ENCODE measurements at places on chromosomes 2 and 18. TPM values are rescaled to one million over a fixed set of nuclear protein-coding genes. Genes with fewer than 3 reads are reported as not detected.

- H3K4me3 ChIP-seq: no peak overlapping the region
- H3K27me3 ChIP-seq: no peaks in the 10 kb centered on the region
- DNase-seq: no peak
- H3K27ac ChIP-seq: no peak overlapping the region
- no peaks in the 10 kb centered on the region for H3K36me3 ChIP-seq
Observed at GRCh38 chr18:44569391-44570055, 111.2 kb upstream of the SETBP1 start.

DNA sequence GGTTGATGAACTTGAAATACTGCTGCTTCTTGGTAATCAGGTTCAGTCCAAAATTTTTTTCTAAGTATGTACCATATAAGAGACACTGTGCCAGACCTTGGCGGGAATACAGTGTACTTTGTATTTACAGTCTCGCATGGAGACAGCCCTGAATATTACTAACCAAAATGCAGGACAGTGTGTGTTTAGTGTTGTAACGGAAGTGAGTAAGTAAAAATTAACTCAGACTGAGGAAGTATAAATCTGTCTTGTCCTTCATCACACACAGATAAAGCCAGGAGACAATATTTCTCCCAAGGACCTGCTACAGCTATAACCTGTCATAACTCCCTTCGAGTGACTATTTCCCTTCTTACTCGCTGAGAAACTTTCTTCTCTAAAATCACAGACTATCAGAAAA, 76.9 kb downstream of the ACTR3 start:
- no peak overlapping the region for H3K27ac ChIP-seq
- H3K36me3 ChIP-seq: no peaks in the 10 kb centered on the region

DNA sequence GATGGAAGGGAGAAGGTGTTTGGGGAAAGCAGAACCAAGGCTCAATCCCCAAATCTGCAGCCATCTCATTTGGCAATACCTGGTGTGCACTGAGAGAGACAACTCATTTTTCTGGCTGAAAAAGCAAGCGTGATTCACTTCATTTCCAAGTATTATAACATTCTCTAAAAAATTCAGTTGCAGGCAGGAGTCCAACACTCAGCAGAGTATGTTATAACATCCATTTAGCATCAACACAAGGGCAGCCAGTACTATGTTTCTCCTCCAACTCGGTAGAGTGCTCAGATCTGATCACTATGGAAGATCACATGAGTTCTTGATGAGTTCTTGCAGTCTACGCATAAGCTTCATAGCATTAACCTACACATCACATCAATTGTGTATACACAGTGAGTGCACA, 99.4 kb upstream of the PID1 start:
- no peak overlapping the region for H3K4me3 ChIP-seq
- no peak for DNase-seq
- no peaks in the 10 kb centered on the region for H3K36me3 ChIP-seq
- no peaks in the 10 kb centered on the region for H3K27me3 ChIP-seq
- H3K27ac ChIP-seq: no peak overlapping the region

DNA sequence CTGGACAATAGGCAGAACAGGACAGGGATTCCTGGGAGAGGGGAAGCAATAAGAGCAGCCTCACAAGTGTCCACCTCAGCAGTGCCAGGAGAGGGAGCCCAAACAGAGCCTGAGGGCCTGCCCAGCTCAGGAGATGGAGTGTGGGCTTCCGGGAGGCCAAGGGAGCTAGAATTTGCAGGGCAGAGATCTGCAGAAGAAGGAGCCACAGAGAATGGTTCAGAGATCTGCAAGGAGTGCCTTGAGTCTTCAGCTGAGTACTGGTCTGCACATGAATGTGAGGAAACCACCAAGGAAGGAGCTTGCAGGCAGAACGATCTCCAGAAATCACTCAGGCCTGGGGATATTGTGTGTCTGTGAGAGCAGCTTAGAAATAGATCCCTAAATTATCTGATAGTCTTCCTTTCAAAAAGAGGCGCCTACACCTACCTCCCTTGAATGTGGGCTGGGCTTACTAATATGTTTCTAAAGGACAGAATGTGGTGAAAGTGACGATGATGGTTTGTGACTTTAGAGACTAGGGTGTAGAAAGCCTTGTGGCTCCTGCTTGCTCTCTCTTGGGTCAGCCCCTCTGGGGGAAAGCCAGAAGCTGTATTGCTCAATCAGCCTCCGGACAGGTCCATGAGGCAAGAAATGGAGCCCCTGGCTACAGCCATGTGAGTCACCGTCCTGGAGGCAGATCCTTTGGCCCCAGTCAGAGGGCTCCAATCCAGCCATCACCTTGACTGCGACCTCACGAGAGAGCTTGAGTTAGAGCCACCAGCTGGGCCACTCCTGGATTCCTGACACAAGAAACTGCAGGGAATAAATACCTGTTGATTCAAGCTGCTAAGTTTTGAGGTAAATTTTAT, 7.6 kb upstream of the LPIN1 start:
- peaks cover 40% of the 10 kb centered on the region for H3K4me1 ChIP-seq
- peak; percentile 75 for DNase-seq
- H3K27ac ChIP-seq: peak overlapping the region; percentile 36
- H3K27me3 ChIP-seq: no peaks in the 10 kb centered on the region

Gene BCL11A
- total RNA-seq: 0.21 TPM
